Stimulated activated CD4-positive, alpha-beta T cell treated with anti-CD3 and anti-CD28 coated beads, Interleukin-4, amount 100 ng/mL, for 48 hours (primary cell): ENCODE measurements at places on chromosomes 1 and 21.

- no peak for DNase-seq
Observed at GRCh38 chr1:84145068-84145467, 997 bp downstream of the PRKACB start.

GRCh38 chr1:229888561-229889001 lies 178.5 kb upstream of the GALNT2 start:
- DNase-seq: no peak

- no peak for DNase-seq
Observed at GRCh38 chr1:113855630-113856400, 15.7 kb downstream of the PTPN22 start.

GRCh38 chr1:59768792-59769735 lies 45.7 kb upstream of the HOOK1 start:
- DNase-seq: no peak

GRCh38 chr1:84271441-84272151 lies 29.9 kb upstream of the SAMD13 start:
- no peak for DNase-seq
